NCI-H1105 (cell line): ENCODE measurements at places on chromosomes 16 and 17.

DNA sequence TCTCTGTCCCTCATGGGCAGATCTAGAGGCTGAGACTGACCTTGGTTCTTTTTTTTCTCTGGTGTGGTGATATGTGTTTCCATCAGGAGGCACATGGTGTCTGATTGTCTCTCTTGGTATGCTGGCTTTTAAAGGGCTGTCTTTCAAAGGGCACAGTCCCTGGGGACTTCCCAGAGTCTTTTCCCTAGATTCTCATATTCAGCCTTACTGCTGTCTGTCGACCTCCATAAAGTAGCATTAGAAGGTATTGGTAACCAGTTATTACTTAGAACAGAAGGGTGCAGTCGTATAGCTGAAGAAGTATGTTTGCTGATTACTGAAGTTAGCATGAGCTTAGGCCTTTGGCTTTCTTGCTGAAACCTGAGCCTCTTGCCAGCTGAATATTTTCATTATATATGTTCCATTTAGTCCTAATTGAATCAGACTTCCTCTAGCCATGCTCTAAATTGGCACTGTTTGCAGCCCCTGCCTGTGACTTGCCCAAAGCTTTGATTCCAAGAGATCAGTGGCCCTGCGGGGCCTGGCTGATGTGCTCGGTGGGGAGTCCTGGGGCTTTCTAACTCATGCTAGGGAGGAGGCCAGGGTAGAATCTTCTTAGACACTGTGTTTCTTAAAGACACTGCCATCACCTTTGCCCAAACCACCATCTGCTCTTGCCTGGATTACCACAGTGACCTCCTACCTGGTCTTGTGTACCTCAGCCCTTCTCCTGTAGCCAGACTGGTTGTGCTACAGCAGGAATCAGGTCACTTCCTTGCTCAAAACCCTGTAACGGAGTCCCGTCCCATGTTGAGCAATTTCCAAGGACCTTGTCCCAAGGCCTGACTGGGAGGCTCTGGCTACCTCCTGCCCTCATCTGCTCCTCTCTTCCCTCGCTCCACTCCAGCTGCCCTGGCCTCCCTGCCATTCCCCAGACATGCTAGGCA, 71.5 kb downstream of the WWP2 start:
- DNase-seq, result no peak

GRCh38 chr16:50525716-50526115, 22.5 kb upstream of the NKD1 start:
- no peak for DNase-seq

DNA sequence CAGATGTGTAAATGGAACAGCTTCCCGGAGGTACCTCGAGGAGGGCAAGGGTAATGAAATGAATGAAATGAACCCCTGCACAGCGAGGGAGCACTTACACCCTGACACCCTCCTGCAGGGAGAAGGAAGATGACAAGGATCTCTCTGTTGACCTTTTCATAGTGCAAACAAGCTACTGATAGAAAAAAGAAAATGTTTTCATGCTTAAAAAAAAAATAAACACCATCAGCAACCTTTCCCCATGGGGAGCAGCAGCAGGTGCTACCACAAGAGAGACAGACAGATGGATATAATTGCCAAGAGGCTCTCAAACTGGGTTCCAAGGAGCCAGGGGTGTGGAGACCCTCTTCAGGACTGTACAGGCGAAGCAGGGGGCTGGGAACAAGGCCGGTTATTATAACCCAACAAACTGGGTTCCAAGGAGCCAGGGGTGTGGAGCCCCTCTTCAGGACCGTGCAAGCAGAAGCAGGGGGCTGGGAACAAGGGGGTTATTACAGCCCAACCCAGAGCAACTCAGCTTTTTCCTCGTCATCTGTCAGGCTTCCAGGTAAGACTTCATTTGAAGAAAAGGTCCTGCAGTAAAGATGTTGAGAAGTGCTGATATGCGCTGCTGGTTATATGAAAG, 718 bp upstream of the RPH3AL start:
- DNase-seq, result no peak

DNA sequence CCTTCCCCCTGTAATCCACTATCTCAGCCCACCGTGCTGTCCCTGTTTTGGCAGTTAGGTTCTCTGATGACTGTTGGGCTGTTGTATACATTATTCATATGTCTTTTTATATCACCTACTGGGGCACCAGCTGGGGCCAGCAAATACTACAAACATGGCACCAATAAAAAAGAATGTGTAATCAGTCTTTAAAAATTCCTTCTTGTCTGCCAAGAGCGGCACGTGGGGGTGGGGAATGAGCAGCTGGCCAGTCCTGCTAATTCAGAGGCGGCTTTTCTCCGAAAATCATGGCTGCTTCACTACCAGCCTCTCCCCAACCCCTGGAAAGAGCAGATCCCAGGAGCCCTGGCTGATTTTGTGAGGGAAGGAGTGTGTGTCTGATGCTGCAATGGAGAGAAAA, 77.7 kb upstream of the EEF2KMT start:
- DNase-seq, result no peak

DNA sequence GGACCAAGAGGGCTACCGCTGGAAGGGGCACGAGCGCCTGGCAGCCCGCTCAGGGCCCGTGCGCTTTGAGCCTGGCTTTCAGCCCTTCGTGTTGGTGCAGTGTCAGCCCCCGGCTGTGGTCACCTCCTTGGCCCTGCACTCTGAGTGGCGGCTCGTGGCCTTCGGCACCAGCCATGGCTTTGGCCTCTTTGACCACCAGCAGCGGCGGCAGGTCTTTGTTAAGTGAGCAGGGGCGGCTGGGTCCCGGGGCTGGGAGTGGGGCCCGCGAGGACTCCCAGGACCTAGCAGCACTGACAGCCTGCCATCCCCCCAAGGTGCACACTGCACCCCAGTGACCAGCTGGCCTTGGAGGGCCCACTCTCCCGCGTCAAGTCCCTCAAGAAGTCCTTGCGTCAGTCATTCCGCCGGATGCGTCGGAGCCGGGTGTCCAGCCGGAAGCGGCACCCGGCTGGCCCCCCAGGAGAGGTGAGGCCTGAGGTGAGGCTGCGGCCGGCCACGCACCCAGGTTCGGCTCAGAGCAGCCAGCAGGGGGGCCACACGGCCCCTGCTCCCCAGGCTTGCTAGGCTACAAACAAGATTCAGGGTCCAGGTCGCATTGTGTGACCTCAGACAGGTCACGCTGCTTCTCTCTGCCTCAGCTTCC, 17.4 kb upstream of the MYO15B start:
- no peak for DNase-seq

DNA sequence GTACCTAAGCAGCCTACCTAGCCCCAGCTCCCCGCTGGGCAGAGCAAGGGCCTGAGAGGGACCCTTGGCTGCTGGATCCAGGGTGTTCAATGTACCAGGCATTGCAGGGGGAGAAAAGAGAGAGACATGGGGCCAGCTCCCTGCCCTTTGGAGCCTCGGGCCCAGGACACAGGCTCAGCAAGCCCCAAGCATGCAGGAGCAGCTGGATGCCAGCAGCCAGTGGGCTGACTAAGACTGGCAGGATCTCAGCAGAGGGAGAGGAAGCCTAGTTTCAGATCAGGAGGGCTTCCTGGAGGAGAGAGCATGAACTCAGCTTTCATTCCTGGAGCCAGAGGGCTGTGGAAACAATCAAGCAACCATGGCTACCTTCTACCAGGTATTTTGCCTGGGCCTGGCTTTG, 82.0 kb upstream of the NKD1 start:
- DNase-seq, result no peak

GRCh38 chr16:66650707-66651473, 45.7 kb downstream of the CMTM4 start:
- peak; percentile 58 for DNase-seq

- DNase-seq, result no peak
These were observed 68.8 kb downstream of the ITFG1 start for GRCh38 chr16:47392081-47392480.

DNA sequence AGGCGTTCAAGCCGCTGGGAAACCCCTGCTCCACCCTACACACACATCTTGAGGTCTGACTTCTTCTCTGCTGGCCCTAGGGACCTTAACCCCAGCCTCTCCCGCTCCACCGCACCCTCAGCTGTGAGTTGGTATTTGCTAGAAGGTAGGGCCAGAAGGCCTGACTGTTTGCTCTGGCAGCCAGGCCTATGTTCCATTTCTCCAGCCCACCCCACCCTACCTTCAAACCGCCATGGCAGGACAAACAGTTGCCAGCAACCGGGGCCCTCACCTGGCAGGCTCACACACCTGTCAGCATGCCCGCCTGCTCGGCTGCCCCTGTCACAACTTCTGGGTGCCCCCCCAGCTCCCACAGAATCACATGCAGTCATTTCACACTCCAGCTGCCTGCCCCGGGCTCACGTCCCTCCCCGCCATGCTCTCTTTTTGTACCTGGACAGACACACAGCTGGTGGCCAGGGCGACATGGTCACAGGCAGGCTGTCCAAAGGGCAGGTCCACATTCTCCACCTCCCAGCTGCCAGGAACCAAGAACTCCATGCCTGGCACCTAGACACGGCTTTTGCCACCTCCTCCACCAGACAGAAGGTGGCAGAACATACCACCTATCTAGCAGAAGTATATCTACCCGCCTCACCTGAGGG, 2.6 kb upstream of the ATP2A3 start:
- no peak for DNase-seq

DNA sequence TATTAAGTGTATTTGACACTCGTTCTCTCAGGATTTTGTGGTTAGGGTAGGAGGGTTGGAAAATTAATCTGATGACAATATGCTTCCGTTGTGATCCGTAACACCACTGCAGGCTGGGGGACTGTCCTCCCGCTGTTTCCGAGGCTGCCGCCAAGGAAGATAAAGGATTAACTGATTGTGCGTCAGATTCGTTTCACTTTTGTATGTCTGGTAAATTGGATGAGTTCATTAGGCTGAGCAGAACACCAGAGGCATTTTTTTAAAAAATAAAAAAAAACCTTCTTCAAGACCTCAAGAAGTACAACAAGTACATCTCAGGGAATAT, 486.7 kb upstream of the SALL1 start:
- DNase-seq, result no peak

DNA sequence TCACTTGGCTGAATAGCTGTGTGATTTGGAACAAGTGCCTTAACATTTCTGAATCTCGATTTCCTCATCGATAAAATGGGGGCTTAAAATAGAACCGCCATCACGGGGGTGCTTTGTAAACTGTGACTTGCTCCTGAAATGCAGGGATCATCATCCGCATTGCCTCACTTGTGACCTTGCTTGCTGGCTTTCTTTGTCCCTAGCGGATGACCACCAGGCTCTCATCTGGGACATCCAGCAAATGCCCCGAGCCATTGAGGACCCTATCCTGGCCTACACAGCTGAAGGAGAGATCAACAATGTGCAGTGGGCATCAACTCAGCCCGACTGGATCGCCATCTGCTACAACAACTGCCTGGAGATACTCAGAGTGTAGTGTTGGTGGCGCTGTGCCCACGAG, 11.9 kb upstream of the TACO1 start:
- DNase-seq, result no peak

DNA sequence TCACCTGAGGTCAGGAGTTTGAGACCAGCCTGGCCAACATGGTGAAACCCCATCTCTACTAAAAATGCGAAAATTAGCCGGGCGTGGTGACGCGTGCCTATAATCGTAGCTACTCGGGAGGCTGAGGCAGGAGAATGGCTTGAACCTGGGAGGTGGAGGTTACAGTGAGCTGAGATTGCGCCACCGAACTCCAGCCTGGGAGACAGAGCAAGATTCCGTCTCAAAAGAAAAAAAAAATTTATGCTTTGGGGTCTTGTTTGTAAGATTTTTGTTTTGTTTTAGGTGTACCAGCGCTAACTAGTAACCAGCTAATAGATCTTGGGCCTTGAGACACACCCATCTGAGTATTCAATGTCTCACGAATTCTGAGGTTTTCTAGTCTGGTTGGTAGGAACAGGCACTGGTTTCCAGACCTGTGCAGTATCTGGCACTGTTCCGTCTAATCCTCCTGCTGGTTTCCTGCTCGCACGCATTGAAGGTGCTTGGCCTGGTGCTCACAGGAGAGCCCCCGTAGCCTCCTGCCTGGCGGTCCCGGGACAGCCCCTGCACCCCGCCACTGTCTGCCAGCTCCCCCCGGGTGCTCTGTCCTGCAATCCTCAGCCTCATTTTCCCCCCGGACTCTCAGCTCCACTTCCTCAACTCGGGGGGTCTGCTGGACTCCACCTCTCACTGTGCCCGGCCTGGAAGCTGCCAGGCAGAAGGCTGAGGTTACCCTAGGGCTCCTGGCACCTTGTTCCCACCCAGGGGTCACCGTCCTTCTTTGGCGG, 10.6 kb upstream of the DUS1L start:
- no peak for DNase-seq

DNA sequence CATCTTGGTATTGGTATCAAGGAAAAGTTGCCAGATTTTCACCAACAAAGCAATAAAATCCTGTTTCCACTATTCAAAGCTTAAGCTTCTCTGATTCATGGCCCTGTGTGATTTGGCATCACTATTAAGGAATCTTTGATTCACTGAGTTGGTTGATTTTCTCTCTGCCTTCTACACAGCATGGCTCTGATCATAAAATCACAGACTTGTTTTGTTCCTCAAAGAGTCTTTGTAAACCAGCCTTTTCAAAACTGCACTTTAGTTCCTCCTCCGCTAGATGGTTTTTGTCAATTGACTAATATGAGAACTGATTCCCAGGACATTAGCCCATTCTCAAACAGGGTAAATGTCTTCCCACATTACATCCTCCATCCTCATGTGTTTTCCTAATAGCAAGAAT, 197.6 kb downstream of the DNAH9 start:
- DNase-seq, result no peak

GRCh38 chr17:81365601-81366585, 29.4 kb upstream of the BAHCC1 start:
- DNase-seq, result peak; percentile 57

DNA sequence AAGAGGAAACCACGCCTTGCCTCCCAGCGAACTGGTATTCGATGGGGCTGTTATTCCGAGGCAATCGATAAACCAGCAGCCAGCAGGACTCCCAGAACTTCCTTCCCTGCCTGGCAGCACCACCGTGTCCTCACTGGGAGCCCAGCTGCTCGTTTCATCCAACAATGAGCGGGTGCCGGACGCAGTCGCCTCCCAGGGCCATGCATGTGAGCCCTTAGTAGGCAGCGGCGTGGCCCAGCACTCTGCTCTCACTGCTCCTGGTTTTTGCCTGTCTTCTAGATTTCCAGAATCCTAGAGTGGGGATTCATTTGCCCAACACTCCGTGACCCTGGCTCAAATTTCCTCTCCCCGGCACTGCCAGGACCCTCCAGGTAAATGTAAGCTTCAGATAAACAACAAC, 29.1 kb upstream of the RASD1 start:
- no peak for DNase-seq

GRCh38 chr17:55749985-55750384, 866 bp upstream of the PCTP start:
- DNase-seq, result no peak

- peak; percentile 49 for DNase-seq
These were observed 15.4 kb upstream of the PLLP start for GRCh38 chr16:57299719-57300386.

GRCh38 chr16:30526137-30526822, at the start of gene ZNF768:
TSS of gene ZNF768 (minus strand) at chr16:30526566. CDS start at chr16:30526413, 153 bp downstream.
- DNase-seq, result no peak
